Sigmoid colon (tissue), 7 donors: ENCODE measurements at places on chromosomes 5 and 9. TPM values are rescaled to one million over a fixed set of nuclear protein-coding genes. Genes with fewer than 3 reads are reported as not detected.
A peak's percentile ranks its signal among the peaks of the same experiment; 100 is the strongest.

- no peaks in the 10 kb centered on the region for H3K27me3 ChIP-seq
- peak overlapping the region; percentile 96 for H3K27ac ChIP-seq
- H3K4me1 ChIP-seq = peaks cover 65% of the 10 kb centered on the region
- no peaks in the 10 kb centered on the region for H3K36me3 ChIP-seq
- H3K4me3 ChIP-seq = peak overlapping the region; percentile 91
These were observed 1.7 kb downstream of the RAB14 start for GRCh38 chr9:121199921-121200320.

HTR1A gene
- not detected for total RNA-seq

DNA sequence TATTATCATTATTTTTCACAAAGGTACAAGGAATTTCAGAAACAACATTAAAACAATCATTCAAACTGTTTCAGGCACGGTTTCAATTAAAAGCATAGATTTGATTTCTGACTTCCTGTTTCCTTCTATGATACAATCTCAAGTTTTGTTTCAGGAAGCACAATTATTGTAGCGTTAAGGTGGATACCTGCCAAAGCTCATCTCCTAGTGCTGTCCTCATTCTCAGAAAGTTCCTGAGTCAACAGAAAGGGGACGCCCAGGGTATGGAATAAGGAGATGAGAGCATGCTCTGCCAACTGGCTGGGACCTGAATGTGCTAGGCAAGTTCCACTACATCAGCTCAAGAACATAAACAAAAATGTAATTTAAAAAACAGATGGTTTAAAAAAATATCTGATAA, 2.0 kb upstream of the TRIM14 start:
- H3K4me1 ChIP-seq = no peaks in the 10 kb centered on the region
- no peak for DNase-seq
- no peak overlapping the region for H3K4me3 ChIP-seq
- H3K27ac ChIP-seq = peak overlapping the region; percentile 14
- no peaks in the 10 kb centered on the region for H3K27me3 ChIP-seq

GRCh38 chr9:32928145-32928763, 73.2 kb downstream of the APTX start:
- H3K36me3 ChIP-seq = no peaks in the 10 kb centered on the region
- H3K27me3 ChIP-seq = no peaks in the 10 kb centered on the region
- H3K27ac ChIP-seq = no peak overlapping the region

FOXD4L3 gene
- total RNA-seq = not detected

UBLCP1 gene
- 20.7 TPM for total RNA-seq

GRCh38 chr5:78677777-78678668, 29.5 kb upstream of the LHFPL2 start:
- no peak overlapping the region for H3K4me3 ChIP-seq
- H3K36me3 ChIP-seq = no peaks in the 10 kb centered on the region
- H3K27me3 ChIP-seq = no peaks in the 10 kb centered on the region

DNA sequence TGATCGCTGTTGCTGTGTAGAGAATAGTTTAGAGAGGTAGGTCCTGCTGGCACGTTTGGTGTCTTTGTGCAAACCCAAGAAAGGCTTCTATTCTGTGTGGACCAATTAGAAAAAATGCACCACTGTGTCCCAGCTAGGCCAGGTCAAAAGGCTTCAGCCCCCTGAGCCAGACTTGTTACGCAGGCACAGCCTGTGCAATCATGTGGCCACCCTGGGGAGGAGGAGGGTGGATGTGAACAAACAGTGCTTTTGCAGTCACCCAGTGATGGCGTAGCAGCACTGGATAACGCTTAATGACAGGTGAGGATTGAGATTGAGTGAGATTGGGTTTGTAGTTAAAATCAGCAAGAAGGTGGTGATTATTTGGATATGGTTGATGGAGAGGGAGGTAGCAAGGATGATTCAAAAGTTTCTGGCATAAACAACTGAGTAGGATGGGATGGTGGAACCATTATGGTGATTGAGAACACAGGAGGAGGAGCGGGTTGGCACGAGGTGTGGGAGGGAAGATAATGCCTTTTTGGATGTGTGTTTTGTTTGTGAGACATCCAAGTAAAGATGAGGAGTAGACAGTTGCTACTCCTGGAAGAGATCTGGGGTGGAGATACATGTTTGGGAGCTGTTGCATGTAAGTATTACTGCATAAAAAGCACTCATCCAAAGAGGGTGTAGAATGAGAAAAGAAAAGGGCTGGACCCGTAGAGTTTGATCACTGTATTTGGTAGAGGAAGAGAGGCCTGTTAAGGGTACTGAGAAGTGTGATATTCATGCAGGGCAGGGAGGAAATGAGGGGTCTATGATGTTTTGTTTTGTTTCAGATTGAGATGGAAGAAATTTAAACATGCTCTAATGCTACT, 6.7 kb downstream of the GCNT1 start:
- H3K4me1 ChIP-seq = peaks cover 1% of the 10 kb centered on the region
- H3K27me3 ChIP-seq = no peaks in the 10 kb centered on the region
- H3K36me3 ChIP-seq = no peaks in the 10 kb centered on the region
- no peak overlapping the region for H3K27ac ChIP-seq

GRCh38 chr5:19880458-19880857, 107.5 kb downstream of the CDH18 start:
- H3K4me1 ChIP-seq = no peaks in the 10 kb centered on the region
- H3K4me3 ChIP-seq = no peak overlapping the region
- H3K27ac ChIP-seq = no peak overlapping the region
- no peaks in the 10 kb centered on the region for H3K36me3 ChIP-seq

DNA sequence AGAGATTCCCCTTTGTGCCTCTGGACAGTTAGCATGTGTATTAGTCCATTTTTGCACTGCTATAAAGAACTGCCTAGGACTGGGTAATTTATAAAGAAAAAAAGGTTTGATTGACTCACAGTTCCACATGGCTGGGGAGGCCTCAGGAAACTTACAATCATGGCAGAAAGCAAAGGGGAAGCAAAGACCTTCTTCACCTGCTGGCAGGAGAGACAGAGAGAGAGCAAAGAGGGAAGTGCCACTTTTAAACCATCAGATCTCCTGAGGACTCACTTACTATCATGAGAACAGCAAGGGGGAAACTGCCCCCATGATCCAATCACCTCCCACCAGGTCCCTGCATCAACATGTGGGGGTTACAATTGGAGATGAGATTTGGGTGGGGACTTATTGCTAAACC, 6.0 kb downstream of the CFAP90 start:
- no peak overlapping the region for H3K27ac ChIP-seq
- no peaks in the 10 kb centered on the region for H3K4me1 ChIP-seq
- peaks cover 7% of the 10 kb centered on the region for H3K27me3 ChIP-seq
- no peak for DNase-seq
- H3K4me3 ChIP-seq = no peak overlapping the region
- H3K36me3 ChIP-seq = no peaks in the 10 kb centered on the region

GRCh38 chr5:107556575-107556974, 114.2 kb downstream of the EFNA5 start:
- no peak overlapping the region for H3K27ac ChIP-seq
- H3K4me1 ChIP-seq = no peaks in the 10 kb centered on the region
- H3K27me3 ChIP-seq = no peaks in the 10 kb centered on the region
- no peak for DNase-seq

SPIN1 gene
- 81.6 TPM for total RNA-seq

PTGDS gene
- total RNA-seq = 28.5 TPM

PROB1 gene
- total RNA-seq = 0.55 TPM

IQGAP2 gene
- total RNA-seq = 15.1 TPM
